ENCODE measurements at places on chromosomes 6 and 20. TPM values are rescaled to one million over a fixed set of nuclear protein-coding genes. Genes with fewer than 3 reads are reported as not detected.

GRCh38 chr6:158531566-158531965 lies 28.3 kb upstream of the TMEM181 start:
- DNase-seq: no peak

DNA sequence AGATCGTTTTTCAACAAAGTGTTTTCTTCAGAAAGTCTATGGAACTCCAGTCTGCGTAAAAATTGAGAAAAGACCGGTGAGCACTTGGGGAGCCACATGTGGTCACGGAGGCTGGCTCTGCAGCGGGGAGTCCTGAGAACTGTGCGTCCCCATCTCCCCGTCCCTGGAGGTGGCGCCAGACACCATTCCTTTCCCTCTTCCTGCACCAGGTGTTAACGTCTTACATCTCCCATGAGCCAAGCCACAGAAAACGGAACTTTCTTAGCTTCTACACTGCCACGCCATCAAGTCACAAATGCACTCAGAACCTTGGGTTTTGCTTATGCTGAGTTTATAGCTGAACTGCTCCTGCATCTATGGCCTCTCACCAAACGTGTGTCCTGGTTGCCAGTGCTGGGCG lies 62.6 kb downstream of the GINS1 start:
- no peak for DNase-seq

- no peak for DNase-seq
Measured at GRCh38 chr6:25315194-25316177, 36.3 kb downstream of the CARMIL1 start.

GRCh38 chr6:111837007-111837406 lies 36.2 kb downstream of the FYN start:
- no peak for DNase-seq

DNA sequence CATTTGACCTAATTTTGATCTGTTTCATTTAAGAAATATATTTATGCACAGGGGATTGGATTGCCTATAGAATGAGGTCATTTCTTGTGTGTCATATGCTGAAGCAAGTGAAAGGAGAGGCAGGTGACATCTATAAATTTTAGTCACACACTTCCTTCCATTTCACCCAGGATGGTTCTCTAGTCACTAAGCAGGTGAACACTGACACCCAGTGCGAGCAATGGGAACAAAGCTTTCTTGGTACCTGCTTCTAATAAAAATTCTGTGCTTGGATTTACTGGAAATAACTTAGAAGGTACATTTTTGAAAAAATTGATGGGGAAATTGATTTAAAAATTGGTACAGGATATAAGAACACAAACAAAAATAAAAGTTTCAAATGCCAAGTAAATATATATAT lies 66.9 kb upstream of the MC3R start:
- DNase-seq: no peak

Gene GPR6
- polyA plus RNA-seq: not detected

DNA sequence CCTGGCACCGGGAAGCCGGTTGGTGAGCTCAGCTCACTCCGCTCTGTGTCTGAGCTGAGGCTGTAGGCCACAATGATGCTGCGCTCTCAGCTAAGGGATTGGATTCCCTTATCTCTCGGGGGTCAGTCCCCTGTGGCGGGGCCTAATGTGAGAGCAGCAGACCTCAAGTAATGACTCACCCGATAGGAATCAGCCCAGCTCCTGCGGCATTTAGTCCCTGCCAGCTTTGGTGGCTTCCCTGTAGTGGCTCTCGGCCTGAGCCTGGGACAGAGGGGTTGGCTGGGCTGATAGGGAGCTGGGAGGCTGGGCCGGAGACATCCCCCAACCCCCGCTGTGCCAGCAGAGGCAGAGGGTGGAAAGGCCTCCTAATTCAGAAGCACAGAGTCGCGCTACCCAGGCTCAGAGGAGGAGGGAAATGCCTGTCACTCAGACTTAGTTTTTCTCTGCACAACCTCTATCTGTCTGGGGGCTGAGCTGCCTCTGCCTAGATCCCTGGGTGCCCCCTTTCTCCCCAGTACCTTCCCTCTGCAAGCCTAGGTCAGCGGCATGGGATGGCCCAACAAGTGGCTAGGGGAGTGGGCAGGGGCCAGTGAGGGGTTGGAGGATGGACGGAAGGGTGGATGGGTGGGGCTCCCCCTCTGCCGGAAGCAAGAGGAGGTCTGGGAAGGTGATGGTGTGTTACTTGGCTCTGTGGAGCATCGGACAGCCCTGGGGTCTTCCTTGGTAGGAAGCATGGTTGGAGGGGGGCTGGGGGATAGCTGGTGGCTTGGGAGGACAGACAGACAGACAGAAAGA lies 92.2 kb downstream of the CDH22 start:
- no peak for DNase-seq

- no peak for DNase-seq
Measured at GRCh38 chr6:6414931-6415330, 94.5 kb upstream of the F13A1 start.

Gene AHI1
- 78.1 TPM for polyA plus RNA-seq

Gene TPX2
- 45.4 TPM for polyA plus RNA-seq

GRCh38 chr20:23197836-23198235 lies 111.7 kb upstream of the CD93 start:
- no peak for DNase-seq

GRCh38 chr6:90044833-90045381 lies 150.6 kb downstream of the GJA10 start:
- DNase-seq: no peak

GRCh38 chr6:2716936-2717700 lies 33.6 kb downstream of the MYLK4 start:
- DNase-seq: no peak

GRCh38 chr6:7758456-7758855 lies 32.6 kb downstream of the BMP6 start:
- no peak for DNase-seq

Gene COL12A1
- polyA plus RNA-seq: 67.6 TPM

Gene NKAIN4
- polyA plus RNA-seq: 39.7 TPM

GRCh38 chr6:53985366-53985765 lies 125.9 kb upstream of the MLIP start:
- DNase-seq: no peak

DNA sequence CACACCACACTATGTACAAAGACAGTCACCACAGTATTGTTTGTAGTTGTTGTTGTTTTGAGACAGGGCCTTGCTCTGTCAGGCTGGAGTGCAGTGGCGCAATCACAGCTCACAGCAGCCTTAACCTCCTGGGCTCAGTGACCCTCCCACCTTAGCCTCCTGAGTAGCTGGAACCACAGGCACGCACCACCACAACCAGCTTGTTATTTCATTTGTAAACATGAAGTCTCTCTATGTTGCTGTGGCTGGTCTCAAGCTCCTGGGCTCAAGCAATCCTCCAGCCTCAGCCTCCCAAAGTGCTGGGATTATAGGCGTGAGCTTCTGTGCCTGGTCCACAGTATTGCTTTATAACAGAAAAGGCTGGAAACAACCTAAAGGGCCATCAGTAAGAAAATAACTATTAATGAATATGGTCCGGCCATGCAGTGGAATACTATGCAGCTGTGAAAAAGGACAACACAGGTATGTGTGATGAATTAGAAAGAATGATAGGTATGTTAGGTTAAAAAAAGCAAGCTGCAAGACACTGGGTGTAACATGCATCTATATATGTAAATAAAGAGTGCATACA lies 30.0 kb upstream of the PTGIS start:
- DNase-seq: no peak

Gene MEI4
- 1.4 TPM for polyA plus RNA-seq

GRCh38 chr20:32828029-32828680 lies 8.4 kb downstream of the MAPRE1 start:
- DNase-seq: no peak

Gene SLC32A1
- 1.8 TPM for polyA plus RNA-seq

DNA sequence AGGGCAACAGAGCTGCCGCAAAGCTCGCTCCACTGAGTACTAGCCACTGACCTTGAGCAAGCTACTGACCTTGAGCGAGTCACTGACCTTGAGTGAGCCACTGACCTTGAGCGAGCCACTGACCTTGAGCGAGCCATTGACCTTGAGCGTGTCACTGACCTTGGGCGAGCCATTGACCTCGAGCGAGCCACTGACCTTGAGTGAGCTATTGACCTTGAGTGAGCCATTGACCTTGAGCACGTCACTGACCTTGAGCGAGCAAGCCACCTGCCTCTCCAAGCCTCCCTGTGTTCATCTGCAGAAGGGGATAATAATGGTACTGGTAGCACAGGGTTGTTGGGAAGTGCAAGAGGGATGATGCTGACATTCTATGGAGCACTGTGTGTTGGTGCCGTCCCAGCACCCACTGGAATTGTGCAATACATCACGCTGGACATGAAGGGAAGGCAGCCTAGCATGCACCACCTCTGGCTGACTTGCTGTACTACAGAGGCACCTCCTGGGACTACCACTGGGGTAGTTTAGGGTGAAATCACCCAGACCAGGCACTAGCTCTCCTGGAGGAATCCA lies 60.2 kb downstream of the CTCFL start:
- no peak for DNase-seq

Gene SLC17A2
- 1.2 TPM for polyA plus RNA-seq

Gene CGA
- polyA plus RNA-seq: 0.35 TPM

DNA sequence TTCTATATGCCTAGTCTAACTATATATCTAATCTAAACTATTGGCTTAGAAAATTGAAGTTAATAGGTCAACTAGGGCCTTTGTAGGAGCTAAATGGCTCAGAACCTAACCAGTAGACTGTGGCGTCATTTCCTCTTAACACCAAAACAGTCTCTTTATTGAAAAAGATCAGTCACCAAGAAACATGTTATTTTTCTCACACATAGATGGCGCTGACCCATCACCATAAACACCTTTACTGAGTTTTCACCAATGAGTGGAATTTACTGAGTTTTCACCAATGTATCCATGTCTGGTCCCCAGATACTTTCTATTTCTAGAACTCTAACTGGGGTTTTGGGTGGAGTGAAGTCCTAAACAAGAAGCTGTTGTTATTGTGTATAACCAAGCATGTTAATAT lies 636.0 kb downstream of the BCKDHB start:
- DNase-seq: no peak

DNA sequence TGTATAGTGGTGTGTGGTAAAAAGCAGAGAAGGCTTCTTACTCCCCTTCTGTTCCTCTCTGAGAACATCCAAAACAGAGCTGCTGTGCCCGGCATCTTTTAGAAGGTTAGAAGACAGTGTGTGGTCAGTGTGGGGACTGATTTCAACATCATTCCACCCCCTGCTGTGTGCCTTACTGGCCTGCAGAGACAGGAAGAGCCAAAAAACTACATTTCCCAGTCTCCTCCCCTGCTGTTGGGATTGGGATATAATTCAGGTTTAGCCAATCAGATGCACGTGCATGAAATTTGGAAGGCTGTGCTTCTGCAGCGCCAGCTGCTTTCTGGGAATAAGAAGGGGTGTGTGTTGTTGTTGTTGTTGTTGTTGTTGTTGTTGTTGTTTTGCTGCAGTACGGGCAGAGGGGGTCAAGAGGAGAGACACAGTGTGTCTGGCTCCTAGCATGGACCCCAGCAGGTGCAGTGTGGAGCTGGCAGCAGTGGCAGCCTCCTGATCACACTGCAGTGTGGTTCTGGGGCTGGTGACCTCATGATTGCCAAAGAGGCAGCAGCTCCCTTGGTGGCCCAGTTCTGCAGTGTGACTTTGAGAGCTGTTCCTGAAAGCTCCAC lies 74.7 kb downstream of the MRPL14 start:
- DNase-seq: no peak

Gene IL17A
- polyA plus RNA-seq: not detected

DNA sequence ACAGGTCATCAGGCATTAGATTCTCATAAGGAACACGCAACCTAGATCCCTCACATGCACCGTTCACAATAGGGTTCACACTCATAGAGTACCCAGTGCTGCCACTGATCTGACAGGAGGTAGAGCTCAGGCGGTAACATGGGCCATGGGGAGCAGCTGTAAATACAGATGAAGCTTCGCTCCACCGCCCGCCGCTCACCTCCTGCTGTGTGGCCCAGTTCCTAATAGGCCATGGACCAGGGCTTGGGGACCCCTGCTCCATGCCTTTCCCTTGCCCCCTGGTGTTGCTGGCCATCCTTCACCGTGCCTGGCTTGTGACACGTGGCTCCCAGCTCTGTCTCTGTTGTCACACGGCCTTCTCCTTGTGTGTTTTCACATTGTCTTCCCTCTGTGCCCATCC lies 171.1 kb upstream of the JARID2 start:
- no peak for DNase-seq

- DNase-seq: no peak
Measured at GRCh38 chr6:154232013-154232910, 124.3 kb downstream of the IPCEF1 start.

Gene LZTS3
- 18.8 TPM for polyA plus RNA-seq

DNA sequence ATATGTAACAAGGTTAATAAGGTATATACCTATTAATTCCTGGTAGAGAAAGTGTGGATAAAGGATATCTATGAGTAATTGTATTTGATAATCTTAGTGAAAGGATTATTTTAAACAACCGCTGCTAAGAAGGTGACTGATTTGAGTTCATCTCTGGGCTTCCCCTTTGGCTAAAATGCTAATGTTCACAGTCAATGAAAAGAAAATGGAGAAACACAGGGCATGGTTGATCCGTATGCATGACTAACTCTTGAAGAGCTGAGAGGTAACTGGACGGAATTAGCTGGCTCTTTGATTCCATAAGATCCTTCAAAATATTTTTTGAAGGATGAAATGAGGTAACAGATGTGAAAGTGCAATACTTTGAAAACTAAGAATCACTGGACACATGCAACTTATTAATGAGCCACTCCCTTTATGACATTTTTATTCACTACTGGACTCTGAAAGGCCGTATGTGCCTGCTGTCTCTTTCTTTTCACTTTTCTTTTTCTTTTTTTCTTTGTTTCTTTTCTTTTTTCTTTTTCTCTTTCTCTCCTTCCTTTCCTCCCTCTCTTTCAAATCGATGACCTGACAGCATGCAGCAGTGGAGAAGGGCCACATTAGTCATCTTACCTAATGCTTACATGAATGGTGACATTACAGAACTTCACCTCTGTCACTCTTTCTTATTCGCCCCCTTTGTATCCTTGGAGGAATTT lies 464.6 kb downstream of the CDKAL1 start:
- DNase-seq: no peak

DNA sequence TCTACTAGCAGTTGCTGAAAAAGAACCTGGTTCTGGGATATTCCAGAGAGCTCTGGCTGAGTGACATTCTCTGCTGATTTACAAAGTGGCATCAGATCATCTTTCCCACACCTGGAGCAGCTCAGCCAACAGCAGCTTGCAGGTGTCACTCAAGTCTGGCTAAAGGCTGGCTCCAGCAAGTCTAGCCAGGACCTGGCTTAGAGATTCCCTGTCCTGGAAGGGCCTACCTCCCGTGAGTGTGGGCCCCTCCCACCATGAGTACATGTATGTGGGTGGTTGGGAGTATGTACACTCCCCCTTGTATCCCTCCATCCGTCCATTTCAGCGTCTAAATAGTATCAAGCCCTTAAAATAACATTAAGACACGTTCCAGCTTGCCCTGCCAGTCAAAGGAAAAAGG lies 539.3 kb upstream of the ID4 start:
- no peak for DNase-seq
